Renal cortex interstitium (tissue), 15 donors: ENCODE measurements at places on chromosomes 12 and 14. TPM values are rescaled to one million over a fixed set of nuclear protein-coding genes. Genes with fewer than 3 reads are reported as not detected.

The BCDIN3D gene
- 9.0 TPM for polyA plus RNA-seq

The HOXC12 gene
- polyA plus RNA-seq: not detected

The PTGER2 gene
- 6.8 TPM for polyA plus RNA-seq

DNA sequence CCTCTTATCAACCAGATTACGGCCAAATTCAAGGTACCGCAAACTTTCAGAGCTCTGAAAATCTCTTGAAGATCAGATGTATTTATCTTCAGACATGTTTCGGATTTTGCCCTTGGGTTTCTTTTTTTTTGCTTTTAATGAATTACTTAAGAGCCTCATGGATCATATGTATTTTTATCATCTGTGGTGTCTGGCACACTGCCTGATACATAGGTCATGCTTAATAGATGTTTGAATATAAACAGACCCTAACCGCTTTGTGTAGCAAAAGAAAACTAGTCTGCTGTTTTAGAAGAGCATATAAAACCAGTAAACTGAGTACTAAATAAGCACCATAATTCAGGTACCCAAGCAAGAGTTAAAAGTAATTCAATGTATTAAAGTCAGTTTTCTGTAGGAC lies 20.1 kb upstream of the TBK1 start:
- DNase-seq: no peak

DNA sequence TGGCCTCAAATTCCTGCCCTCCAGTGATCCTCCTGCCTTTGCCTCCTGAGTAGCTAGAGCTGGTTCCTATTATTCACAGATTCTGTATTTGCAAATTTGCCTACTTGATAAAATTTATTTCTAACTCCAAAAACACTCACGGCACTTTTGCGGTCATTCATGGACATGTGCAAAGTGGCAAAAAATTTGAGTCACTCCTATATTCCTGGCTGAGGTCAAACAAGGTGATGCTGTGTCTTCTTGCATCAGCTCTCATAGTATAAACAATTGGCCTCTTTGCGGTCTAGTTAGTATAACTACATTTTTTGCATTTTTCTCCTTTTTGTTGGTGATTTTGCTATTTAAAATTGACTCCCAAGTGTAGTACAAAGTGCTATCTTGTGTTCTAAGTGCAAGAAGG lies 24.7 kb downstream of the ATF1 start:
- DNase-seq: no peak

GRCh38 chr14:33780035-33780434 lies 170.8 kb downstream of the EGLN3 start:
- DNase-seq: no peak
